ENCODE measurements at places on chromosomes 12 and 14.
A peak's percentile ranks its signal among the peaks of the same experiment; 100 is the strongest.

- no peak for DNase-seq
Measured at GRCh38 chr14:85519661-85520305, 10.2 kb upstream of the FLRT2 start.

DNA sequence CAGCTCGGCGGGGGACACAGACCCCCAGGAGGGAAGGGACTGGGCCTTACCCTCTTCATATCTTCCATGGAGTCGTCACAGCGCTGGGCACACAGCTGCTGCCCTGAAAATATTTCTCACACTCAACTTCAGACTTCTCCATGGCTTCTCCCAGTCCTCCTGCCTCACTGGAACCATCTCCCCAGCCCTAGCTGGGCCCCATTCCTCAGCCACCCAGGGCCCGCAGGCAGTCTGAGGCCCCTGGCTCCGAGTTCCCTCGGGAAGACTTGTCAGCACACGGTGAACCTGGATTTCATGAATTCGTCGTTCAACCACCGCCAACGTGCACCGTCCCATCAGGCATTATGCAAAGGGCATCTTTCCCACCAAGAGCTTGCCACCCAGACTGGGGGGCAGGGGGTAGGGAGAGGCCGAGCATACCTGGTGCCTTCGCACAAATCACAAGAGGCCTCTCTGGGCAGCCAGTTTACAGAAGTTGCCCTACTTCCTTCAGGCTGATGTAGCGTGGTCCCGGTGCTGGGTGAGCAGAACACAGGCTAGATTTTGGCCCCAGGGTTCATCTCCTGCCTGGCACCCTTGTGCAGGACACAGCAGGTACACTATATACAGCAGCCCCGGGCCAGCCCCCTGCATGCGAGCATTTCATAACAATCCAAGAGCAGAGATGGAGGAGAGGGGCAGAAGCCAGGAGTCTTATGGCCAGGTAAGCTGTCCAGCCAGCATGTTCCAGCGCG lies 44.2 kb downstream of the LTBP2 start:
- DNase-seq, result no peak

DNA sequence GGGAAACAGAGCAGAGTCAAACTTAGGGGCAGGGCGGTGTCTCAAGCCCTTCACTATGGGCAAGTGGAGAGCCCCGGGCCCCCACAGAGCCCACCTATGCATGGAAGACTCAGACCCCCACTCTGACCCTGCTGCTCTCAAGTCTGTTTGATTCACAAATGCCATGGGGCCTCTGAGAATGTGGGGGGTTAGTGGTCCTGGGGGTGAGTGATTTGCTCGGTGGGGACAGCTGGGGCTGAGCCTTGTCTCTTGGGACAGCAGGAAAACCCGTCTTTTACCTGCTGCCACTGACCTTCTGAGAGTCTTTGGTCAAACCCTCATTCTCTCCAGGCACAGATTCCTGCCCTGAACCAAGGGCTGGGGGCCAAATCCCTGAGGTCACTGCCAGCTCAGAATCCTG lies 201.0 kb upstream of the RTL1 start:
- DNase-seq, result no peak

- no peak for DNase-seq
Measured at GRCh38 chr12:67559751-67560150, 88.8 kb upstream of the DYRK2 start.

DNA sequence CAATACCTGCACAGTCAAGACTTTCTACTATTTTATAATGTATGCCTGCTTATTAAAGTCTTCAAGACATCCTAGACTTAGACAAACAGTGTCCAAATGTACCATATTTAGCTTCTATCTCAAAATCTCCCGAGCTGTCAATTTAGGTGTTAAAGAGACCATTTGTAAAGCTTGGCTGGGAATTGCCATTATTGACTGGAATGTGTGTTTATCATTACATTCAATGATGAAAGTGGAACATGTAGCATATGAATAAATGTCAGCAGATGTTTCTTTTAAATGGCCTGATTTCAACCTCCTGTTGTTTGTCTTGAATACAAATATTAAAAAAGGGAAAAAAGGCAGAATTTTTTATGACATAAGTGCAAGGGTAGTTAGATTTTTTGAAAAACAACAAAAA lies 572.3 kb downstream of the PRKD1 start:
- no peak for DNase-seq

- no peak for DNase-seq
Measured at GRCh38 chr12:75725521-75726111, 214.2 kb upstream of the KRR1 start.

DNA sequence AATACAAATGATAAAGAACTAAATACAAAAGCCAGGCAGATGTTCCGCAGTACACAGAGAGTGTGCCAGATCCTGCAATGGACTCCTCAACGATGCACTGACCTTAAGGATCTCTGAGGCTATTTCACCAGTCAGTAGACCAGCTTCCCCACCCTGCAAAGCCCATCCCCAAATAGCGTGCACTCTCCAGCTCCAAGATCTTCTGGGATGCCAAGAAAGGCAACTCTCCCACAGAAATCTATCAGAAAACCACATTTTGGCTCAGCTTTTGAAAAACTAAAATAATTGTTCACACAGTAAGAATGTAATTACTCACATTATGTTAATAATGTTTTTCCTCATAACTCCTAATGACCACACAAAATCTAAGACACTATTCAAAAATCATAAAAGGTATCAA lies 90.4 kb downstream of the PPP2R5E start:
- no peak for DNase-seq

GRCh38 chr14:58152014-58152857 lies at the start of gene ARMH4:
ARMH4 (minus strand) TSS chr14:58152213; CDS start chr14:58139358, 12,855 bp downstream.
- peak; percentile 91 for DNase-seq

DNA sequence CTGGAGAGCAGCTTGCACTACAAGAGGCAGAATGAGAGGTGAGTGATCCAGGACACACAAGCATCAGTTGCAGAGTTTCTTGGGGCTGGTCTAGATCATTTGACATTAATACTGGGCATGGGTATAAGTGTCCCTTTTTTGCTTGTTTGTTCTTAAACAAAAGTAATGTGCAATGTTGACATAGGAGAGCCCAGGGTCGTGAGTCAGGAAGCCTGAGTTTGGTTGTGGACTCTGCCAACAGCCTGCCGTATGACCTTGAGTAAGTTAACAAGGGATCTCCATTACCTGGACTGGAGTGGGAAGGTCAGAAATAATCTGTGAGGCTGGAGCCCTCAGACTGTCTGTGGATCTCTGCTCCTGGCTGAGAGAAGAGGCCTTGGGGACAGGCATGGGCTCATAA lies 170.3 kb downstream of the KCNA5 start:
- DNase-seq, result no peak

GRCh38 chr12:64390275-64390851 lies at the start of gene C12orf56:
C12orf56 (minus strand) TSS chr12:64390758; CDS start chr12:64390565, 193 bp downstream.
- no peak for DNase-seq

GRCh38 chr14:101916816-101917412 lies 47.5 kb upstream of the DYNC1H1 start:
- DNase-seq, result no peak

GRCh38 chr12:87943762-87944161 lies 85.4 kb downstream of the C12orf50 start:
- DNase-seq, result no peak

- DNase-seq, result no peak
Measured at GRCh38 chr12:131008131-131008912, 54.6 kb downstream of the ADGRD1 start.

DNA sequence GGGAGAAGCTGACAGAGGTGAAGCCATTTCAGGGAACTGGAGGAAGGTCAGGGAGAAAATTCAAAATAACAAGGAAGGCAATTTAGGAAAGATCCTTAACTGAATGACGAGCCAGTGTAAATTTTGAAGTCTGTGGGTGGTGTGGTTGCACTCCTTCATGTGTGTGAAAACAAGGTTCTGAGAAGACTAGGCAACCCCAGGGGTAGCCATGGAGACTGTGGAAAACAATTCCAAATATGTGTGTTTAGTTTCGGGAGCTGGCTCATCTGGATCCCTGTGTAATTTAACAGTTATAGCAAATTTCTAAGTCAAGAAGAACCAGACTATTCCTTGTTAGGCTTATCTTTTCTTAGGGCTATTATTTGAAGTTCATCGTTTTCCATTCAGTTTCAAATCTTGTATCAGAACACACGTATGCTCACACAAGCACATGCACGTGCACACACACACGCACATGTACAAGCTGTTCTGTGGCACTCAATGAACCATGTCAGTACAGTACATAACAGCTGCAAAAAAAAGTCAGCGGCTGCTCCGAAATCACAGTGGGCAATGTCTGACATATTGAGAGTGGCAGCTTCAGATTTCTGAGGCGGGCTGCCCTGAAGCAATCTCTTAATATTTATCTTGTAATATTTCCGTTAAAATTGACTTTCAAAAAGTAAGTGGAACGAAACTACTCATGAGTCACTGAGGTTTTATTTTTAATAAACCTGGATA lies 411.2 kb downstream of the AEBP2 start:
- DNase-seq, result no peak

DNA sequence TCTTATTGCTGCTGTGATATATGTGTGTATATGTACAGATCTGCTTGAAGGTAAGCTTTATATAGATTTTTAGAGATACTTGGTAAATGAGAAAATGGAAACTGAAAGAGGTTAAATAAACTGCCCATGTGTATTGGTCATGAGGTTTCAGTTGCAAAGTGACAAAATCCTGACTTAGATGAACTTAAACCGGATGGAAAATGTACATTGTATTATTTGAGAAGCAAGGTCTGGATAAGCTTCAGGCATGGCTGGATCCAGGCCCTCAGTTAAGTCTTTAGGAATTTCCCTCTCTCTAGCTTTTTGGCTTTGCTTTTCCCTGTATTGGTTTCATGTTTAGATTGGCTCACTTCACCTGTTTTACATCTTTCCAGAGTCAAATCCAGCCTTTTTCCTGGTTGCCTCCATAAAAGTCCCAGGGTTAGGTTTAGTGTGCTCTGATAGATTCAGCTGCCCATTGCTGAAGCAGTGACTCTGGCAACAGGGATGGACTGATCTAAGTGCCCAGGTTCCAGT lies 21.0 kb upstream of the MAP1LC3B2 start:
- no peak for DNase-seq

DNA sequence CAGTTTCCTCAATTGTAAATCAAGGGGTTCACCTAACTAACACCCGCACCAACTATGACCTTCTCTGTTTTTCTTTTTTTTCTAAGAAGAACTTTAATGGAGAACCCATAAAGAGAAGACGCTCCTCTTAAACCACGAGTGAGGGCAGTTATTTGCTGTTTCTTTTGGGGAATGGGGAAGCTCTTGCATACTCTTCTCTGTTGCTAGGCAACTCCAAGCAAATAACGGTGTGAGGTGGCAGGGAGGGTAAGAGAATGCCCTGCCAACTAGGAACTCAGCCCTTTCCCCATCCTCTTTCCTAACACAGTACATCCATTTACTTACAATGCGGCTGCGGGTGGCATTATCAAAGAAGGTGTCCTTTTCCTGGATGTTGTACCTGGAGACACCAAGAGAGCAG lies 114.9 kb downstream of the ANO2 start:
- no peak for DNase-seq

- no peak for DNase-seq
Measured at GRCh38 chr12:7042842-7043241, 17.7 kb upstream of the C1S start.

DNA sequence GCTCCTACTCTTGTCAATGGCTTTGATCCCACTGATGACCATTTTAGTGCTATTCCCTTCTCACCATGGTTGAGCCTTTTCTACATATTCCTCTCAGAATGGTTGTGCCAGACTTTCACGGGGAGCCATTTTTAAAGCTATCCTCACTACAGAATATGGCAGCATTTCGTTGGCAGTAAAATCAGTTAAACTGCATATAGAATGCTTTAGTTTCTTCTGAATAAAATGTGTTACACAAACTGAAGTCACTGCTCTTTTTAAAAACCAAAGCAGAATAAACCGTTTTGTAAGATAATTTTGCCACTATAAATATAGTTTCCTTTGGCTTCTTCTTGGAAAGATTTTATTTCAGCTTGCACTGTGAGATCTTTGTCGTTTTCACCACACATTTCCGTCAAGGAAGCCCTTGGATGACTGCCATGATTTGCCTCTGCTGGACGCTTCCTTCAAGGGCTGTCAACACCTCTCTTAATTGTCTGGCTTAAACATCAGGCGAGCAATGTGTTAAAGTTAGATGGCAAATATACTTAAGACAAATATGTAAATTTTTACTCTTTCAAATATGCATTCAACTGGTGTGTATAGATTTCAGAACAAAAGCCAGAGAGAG lies 624.2 kb downstream of the DIO2 start:
- DNase-seq, result no peak

GRCh38 chr14:69013943-69014782 lies 35.1 kb upstream of the ACTN1 start:
- DNase-seq, result peak; percentile 82

DNA sequence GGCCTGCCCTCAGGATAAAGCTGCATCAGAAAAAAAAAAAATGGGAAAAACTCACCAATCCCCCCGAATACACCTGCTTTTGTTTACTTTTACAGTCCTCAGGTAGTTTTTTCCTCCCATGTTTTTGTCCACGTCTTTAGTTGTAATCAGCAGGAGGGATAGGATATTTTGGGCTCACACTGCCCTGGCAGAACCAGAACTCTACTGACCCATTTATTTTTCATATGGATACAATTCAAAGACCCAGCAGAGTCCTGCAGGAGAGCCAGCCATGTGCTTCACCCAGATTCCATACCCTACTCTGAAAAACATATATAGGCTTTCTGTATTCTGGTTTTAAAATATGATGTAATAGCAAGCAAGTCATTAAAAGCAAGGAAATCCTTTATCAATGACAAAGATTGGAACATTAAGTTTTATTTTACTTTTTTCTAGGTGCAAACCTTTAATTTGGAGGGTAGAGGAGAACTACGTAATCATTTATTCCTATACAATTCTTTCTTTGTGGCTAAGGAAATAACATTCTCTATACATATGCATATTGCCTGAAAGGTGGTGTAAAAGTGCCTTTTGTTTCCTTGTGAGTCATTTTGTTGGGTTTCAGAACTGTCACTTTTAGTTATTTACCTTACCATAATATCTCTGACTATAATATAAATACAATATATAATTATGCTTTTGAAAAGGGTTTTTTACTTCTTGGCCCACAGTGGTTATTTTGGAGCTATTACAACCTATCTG lies 19.1 kb downstream of the DACT1 start:
- DNase-seq, result no peak

DNA sequence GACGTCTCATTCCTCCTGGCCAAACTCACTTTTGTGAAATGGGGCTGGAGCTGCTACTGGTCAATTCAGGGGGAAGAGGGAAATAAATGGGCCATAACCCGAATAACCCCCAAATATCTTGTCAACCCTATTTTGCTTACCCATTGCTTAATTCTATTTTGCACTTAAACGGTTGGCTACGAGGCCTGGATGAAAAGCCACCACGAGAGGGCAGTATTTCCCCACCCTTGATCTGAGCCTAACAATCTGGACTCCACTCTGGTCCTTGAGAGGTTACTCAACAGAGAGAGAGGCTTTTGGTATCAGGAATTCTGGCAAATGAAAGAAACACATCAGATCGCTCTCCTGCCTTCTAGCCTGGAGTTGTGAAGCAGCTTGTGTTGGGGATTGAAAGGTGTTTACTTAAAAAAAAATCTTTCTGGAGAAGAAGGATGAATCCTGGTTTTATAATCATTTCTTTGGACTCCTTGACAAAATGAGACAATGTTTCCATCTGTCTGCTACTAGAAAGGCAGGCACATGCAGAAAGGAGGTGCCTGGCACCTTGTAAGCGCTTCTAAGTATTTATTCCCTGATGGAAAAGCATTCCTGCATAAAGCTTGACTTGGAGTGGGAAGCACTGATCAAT lies 22.4 kb upstream of the FBXO21 start:
- DNase-seq, result peak; percentile 44

All from right lobe of liver (tissue), 6 donors.